Esophagus squamous epithelium (tissue), 5 donors: ENCODE measurements at places on chromosomes 2 and 18.

- DNase-seq: no peak
These were observed 44.1 kb downstream of the SCTR start for GRCh38 chr2:119480184-119480583.

GRCh38 chr18:29160170-29160569 lies 983.2 kb upstream of the CDH2 start:
- no peak for DNase-seq

GRCh38 chr2:21021430-21021829 lies 22.4 kb downstream of the APOB start:
- DNase-seq: no peak

DNA sequence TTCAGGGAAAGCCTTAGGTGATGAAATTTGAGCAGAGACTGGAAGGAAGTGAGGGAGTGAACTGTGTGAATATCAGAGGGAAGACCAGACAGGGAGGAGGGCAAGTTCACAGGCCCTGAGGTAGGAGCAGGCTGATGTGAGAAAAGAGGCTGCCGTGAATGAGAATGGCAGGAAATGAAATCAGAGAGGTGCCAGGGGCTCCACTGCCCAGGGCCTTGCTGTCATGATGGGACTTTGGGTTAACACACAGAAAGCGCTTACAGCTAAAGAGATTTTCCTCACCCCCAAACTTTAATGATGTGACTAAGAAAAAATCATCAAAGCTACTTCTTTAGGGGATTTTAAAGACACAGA lies 53.8 kb downstream of the MARCHF4 start:
- no peak for DNase-seq

DNA sequence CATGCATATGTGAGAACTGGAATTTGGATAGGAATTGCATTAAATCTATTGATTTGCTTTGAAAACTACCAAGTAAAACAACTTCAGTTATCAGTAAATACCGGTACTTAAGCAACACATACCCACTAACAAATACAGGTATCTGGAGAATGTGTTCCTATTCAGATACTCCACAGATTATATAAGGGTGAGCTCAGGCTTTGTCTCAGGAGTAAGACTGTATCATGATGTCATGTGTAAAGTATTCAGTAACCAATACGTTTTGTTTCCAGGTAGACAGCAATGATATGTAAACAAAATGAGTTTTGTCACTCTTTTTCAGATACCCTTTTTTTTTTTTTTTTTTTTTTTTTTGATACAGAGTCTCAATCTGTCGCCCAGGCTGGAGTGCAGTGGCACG lies 74.8 kb downstream of the DSC3 start:
- no peak for DNase-seq

DNA sequence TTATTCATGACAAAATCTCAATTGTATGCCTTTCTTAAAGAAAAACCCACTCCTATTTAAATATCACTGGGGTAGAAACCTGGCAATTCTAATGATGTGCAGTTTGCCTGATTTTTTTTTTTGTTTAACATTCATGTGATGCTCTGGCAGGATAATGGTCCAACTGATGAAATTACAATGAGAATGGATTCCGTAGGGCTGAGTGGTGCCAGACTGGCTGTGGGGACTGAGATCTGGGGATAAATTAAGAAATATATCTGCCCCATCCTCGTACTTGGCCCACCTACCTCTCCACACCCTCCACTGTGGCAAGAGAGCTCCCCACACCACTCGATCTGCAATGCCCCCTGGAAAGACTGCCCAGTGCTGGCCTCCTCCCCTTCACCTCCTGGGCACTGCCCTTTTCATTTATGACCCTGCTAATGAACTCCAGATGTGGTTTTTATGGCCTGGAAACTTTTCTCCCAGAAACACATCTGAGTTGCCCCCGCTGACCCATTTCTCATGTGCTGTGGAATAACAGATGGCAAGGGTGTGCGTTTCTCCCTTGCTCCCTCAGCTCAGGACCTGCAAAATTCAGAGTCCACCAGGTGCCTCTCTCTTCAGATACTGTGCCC lies 33.0 kb upstream of the RPL37A start:
- DNase-seq: no peak

GRCh38 chr2:238667008-238667407 lies 180.9 kb upstream of the TWIST2 start:
- no peak for DNase-seq

DNA sequence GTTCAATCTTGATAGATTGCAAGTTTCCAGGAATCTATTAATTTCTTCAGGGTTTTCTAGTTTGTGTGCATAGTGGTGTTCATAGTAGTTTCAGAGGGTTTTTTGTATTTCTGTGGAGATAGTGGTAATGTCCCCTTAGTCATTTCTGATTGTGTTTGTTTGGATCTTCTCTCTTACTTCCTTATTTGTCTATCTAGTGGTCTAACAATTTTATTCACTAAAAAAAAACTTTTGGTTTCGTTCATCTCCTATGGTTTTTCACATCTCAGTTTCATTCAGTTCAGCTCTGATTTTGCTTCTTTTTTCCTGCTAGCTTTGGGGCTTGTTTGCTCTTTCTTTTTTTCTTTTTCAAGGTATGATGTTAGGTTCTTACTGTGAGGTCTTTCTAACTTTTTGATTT lies 94.5 kb downstream of the SNTG2 start:
- no peak for DNase-seq

GRCh38 chr2:105076121-105076520 lies 38.3 kb downstream of the MRPS9 start:
- no peak for DNase-seq

DNA sequence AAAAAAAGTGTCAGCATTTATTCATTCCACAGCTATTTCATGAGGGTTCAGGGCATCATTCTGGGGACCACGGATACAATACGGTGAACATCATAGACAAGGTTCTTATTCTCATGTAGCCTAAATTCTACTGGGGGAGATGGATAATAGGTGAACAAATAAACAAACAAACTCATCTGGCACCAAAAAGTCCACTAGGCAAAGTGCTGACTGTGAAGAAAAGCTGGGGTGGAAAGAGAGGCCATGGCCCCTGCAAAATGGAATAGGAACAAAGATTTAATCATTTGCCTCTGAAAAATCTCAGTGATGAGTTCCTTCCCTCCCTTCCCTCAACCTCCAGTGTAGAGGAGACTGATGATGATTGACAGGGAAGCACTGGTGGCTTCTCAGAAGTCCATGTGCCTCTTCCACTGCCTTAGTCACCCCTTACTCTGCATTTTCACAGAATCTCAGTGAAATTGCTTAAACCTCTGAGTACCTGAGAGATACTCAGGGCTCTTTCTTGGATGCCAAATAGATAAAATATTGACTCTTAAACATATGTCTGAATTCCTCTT lies 69.3 kb upstream of the IL1R1 start:
- no peak for DNase-seq

- DNase-seq: no peak
These were observed 46.6 kb downstream of the CDK15 start for GRCh38 chr2:201852878-201853415.

GRCh38 chr2:156625360-156626170 lies 189.4 kb downstream of the GPD2 start:
- DNase-seq: no peak

DNA sequence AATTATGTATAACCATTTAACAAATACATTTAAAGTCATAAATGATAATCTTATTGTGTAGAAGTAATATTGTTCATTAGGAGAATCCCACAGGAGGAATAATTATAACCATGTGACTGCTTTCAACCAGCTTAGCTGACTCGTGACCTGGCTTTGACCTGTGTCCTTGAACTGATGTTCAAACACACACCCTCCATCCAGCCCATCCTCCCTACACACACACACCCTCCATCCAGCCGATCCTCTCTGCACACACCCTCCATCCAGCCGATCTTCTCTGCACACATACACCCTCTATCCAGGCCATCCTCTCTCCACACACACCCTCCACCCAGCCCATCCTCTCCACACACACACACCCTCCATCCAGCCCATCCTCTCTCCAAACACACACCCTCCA lies 83.5 kb downstream of the EIPR1 start:
- no peak for DNase-seq

- DNase-seq: no peak
These were observed 3.4 kb downstream of the SRBD1 start for GRCh38 chr2:45607701-45608100.

- DNase-seq: no peak
These were observed 183.5 kb upstream of the GCFC2 start for GRCh38 chr2:75894170-75894569.

GRCh38 chr2:222952204-222952603 lies 91.4 kb downstream of the ACSL3 start:
- no peak for DNase-seq

DNA sequence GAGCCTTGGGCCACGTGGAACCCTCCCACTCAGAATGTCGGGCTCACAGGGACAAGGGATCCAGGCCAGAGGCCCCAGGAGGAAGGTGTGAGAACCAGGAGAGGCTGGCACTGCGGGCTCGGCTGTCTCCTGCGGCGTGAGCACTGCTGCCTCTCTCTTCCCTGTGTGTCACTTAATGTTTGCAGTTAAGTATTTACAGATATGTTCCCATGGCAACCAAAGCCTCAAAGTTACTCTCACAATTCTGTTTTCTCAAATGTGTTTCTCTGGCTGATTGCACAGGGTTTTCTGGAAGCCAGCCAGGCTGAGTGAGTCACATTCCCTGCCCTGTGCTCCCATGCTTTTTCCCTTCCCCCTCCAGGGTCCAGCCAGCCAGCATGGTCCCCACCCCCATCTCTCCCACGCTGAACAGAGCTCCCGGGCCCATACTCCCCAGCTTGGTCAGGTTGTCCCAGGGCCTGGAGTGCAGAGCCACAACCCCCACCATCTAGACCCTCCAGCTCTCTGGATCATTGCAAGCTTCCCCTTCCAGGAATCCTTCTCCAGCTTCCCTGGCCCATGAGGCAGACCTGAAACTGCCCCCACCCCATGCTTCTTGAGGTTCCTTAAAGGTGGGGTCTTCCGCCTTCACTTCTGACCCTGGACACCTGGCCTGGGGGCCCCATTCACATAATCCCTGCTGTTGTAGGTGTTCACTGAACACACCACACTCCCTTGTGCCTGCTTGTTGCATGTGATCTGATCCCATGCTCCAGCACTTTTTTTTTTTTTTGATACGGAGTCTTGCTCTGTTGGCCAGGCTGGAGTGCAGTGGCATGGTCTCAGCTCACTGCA lies 265.9 kb downstream of the CELF4 start:
- peak; percentile 3 for DNase-seq

DNA sequence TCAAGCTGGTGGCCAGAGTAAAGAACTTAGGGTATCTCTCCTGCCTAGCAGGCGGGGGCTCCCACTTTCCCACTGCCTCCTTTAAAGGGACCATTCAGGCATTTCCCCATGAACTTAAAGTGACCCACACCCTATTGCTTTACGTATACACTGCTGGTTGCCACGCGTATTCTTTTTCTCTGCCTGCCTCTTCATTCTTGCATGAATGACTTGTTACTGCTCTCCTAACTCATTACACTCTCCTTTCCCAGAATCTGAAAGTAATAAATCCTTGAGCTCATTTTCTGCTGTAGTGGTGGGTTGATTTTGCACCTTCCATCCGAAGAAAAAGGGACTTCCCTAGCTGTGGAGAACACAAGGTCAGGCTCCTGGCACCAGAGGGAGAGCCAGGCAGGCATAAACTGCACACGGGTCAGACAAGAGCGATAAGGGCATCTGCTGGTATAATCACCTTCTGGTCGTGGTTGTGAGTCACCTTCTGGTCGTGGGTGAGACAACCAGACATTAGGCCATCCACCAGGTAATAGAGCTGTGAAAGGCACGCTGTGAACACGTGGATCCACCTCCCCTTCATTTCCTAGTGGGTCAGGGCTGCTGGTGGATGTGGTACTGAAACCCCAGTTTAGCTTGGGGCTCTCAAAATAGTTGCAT lies 950.3 kb downstream of the SOCS6 start:
- DNase-seq: no peak

DNA sequence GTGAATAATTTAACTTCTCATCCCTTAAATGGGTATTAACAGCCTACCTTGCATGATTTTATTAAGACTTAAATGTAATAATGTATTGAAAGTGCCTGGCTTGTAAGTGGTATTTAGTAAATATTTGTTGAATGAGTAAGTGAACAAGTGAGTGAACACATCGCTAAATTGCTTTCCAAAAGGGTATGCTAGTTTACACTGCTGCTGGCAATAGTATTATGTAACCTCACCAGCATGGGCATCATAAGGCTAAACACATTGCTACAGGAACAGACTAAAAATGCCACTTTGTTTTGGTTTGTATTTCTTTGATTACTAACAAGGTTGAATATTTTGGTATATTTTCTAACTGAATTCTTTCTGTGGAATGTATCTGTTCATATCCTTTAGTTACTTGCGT lies 9.8 kb downstream of the WDR43 start:
- no peak for DNase-seq

DNA sequence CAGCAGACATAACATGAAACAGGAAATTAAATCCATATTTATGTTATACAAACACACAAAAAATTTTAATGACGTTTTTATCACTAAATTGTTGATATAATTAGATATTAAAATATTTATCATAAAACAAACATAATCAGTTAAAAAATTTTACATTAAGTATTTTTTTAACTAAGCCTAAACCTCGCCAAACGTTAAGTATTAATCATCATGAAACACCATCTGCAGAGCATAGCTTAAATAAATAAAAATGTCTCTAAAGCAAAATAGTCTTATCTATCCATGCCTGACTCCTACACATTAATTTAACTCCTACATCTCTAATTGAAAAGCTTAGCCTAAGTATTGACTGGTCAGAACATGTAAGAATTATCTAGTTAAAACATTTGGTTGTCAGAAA lies 271.6 kb upstream of the RND3 start:
- DNase-seq: no peak

GRCh38 chr18:49697757-49698524 lies 115.4 kb downstream of the ACAA2 start:
- no peak for DNase-seq

GRCh38 chr18:77042583-77042982 lies 90.0 kb downstream of the MBP start:
- DNase-seq: no peak

DNA sequence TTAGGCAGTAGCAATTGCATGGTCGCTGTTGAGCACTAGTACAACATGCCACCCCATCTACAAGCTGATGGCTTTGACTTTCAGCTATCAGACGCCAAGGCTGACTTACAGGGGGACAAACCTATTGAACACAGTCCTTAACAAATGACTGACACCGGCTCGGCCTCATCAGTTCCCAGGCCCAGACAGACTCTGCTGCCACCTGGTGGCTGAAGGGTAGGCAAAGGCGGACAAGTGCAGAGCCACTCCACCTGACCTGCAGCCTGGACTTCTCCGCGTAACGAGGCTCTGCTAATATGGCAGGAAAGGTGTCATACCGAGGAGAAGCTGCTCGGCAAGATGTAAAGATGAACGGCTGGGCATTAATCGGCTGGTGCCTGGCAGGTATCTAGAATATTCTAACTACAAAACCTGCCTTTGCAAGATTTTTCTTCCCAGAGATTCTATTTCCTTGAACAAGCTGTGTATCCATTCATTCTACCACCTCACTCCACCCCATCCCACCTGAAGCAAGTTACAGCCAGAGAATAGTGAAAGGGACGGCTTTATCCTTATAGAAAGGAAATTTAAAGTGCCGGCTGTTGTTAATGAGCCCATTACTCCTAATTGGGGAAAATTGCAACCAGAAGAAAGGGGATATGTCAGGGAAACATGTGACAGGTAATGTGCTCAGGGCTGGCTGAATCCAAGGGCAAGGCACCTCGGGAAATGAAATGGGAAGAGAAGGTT lies 67.4 kb downstream of the STEAP3 start:
- peak; percentile 5 for DNase-seq

- DNase-seq: no peak
These were observed 115.7 kb downstream of the ZNF385B start for GRCh38 chr2:179745635-179746256.

GRCh38 chr2:86027196-86027921 lies 78.3 kb downstream of the POLR1A start:
- no peak for DNase-seq
